ENCODE measurements at places on chromosomes 13 and 19.
A peak's percentile ranks its signal among the peaks of the same experiment; 100 is the strongest.

DNA sequence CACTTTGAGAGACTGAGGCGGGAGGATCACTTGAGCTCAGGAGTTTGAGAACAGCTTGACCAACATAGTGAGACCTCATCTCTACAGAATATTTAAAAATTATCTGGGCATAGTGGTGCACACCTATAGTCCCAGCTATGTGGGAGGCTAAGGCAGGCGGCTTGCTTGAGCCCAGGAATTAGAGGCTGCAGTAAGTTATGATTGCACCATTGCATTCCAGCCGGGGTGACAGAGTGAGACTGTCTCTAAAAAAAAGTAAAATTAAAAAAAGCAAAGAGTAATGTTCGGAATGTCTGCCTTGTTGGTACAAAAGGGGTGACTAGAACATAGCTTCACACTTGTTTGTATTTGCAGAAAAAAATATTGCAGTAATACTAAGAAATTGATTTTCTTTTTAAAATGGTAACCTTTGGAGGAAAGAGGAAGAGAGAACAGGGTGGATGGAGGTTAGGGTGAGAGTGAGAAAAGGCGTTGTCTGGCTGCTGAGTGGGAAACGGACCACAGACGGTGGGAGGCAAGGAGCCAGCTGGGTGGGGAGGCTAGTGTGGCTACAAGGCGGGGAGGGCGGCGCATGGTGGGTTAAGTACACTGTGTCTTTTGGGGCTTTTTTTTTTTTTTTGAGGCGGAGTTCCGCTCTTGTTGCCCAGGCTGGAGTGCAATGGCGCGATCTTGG is 10.2 kb downstream of the PPP1R14A start:
- DNase-seq = no peak
- H3K4me3 ChIP-seq = no peak overlapping the region

- no peak within 1 kb of the TSS for H3K4me3 ChIP-seq
- peaks cover 14% of the 10 kb centered on the region for H3K27me3 ChIP-seq
- H3K4me1 ChIP-seq = peaks cover 4% of the 10 kb centered on the region
- H3K36me3 ChIP-seq = no peaks in the 10 kb centered on the region
- no peak for DNase-seq
Observed at GRCh38 chr19:17794731-17795494, at the start of gene B3GNT3. TSS of gene B3GNT3 (plus strand) at chr19:17795138. CDS start at chr19:17807808, 12,670 bp downstream.

GRCh38 chr19:55158848-55159749 is 1.6 kb upstream of the TNNI3 start:
- no peak overlapping the region for H3K4me3 ChIP-seq
- peaks cover 2% of the 10 kb centered on the region for H3K27me3 ChIP-seq
- H3K4me1 ChIP-seq = peaks cover 12% of the 10 kb centered on the region
- no peak overlapping the region for H3K27ac ChIP-seq

GRCh38 chr13:90585392-90585791 is 762.1 kb upstream of the MIR17HG start:
- H3K27me3 ChIP-seq = no peaks in the 10 kb centered on the region
- no peaks in the 10 kb centered on the region for H3K4me1 ChIP-seq
- H3K27ac ChIP-seq = no peak overlapping the region

DNA sequence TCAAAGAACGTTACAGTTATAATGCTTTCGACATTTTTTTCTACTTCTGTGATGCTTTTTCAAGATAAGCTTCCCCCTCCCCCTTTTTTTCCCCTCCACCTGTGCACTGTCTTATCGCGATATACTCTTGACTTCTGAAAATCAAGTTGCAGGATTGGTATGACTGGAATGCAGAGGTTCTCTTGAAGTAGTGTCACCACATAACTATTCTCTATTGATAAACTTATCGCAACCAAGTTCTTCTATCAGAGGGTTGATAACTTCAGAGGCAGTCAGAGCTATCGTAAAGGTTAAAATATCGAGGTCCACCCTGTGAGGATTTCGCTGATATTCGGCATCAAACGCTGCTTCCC is 820 bp downstream of the EID2 start:
- no peaks in the 10 kb centered on the region for H3K36me3 ChIP-seq
- peak overlapping the region; percentile 87 for H3K4me3 ChIP-seq
- peak overlapping the region; percentile 80 for H3K27ac ChIP-seq
- peaks cover 44% of the 10 kb centered on the region for H3K4me1 ChIP-seq
- DNase-seq = no peak
- H3K27me3 ChIP-seq = peaks cover 9% of the 10 kb centered on the region

DNA sequence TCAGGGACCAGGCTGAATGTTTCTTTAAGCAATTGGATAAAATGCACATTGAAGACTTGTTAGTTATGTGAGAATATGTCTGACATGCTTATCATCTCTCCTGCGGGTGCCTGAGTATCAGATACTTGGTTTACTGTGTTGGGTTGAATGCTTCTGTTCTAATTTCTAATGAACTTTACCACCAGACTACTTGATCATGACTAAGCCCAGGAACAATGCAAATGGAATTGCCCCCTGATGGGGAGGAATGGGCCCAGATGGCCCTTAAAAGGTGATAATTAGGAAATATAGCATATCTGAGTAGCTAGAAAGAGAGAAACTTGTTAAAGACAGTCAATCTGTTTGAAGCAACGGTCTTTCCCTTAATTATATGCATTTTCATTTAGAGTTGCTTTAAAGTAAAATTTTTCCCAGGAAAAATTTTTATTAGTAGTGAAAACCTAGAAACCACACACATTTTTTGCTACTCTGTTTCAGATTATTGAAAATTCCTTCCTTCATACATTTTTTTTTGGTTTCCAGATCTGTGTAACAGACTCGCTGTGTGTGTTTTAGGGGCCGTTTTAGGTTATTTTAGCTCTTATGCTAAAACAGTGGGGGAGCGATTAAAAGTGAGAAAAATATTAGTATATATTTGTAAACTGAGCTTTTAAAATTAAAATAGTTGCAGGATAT is 186.6 kb downstream of the TM9SF2 start:
- no peak overlapping the region for H3K27ac ChIP-seq
- no peaks in the 10 kb centered on the region for H3K4me1 ChIP-seq
- H3K36me3 ChIP-seq = no peaks in the 10 kb centered on the region
- no peak for DNase-seq
- no peak overlapping the region for H3K4me3 ChIP-seq

GRCh38 chr13:21537105-21537504 is 66.9 kb downstream of the MICU2 start:
- no peaks in the 10 kb centered on the region for H3K36me3 ChIP-seq
- peaks cover 18% of the 10 kb centered on the region for H3K4me1 ChIP-seq
- no peaks in the 10 kb centered on the region for H3K27me3 ChIP-seq
- H3K4me3 ChIP-seq = no peak overlapping the region
- no peak for DNase-seq

GRCh38 chr13:40803316-40803715 is 13.9 kb downstream of the SLC25A15 start:
- H3K27ac ChIP-seq = no peak overlapping the region
- H3K36me3 ChIP-seq = peaks cover 19% of the 10 kb centered on the region
- H3K4me3 ChIP-seq = no peak overlapping the region
- H3K27me3 ChIP-seq = no peaks in the 10 kb centered on the region
- H3K4me1 ChIP-seq = peaks cover 10% of the 10 kb centered on the region

- H3K27me3 ChIP-seq = peaks cover 2% of the 10 kb centered on the region
- H3K36me3 ChIP-seq = peaks cover 4% of the 10 kb centered on the region
- DNase-seq = no peak
- peaks cover 11% of the 10 kb centered on the region for H3K4me1 ChIP-seq
- no peak overlapping the region for H3K27ac ChIP-seq
- H3K4me3 ChIP-seq = no peak overlapping the region
Observed at GRCh38 chr19:18856385-18857126, 24.8 kb downstream of the UPF1 start.

- no peak overlapping the region for H3K27ac ChIP-seq
- H3K4me1 ChIP-seq = no peaks in the 10 kb centered on the region
- no peaks in the 10 kb centered on the region for H3K36me3 ChIP-seq
Observed at GRCh38 chr13:54945973-54946372, 1917.4 kb downstream of the OLFM4 start.

GRCh38 chr19:4988770-4989251 is 19.9 kb downstream of the KDM4B start:
- H3K27me3 ChIP-seq = peaks cover 1% of the 10 kb centered on the region
- DNase-seq = no peak
- H3K4me1 ChIP-seq = peaks cover 75% of the 10 kb centered on the region
- H3K36me3 ChIP-seq = peaks cover 13% of the 10 kb centered on the region

DNA sequence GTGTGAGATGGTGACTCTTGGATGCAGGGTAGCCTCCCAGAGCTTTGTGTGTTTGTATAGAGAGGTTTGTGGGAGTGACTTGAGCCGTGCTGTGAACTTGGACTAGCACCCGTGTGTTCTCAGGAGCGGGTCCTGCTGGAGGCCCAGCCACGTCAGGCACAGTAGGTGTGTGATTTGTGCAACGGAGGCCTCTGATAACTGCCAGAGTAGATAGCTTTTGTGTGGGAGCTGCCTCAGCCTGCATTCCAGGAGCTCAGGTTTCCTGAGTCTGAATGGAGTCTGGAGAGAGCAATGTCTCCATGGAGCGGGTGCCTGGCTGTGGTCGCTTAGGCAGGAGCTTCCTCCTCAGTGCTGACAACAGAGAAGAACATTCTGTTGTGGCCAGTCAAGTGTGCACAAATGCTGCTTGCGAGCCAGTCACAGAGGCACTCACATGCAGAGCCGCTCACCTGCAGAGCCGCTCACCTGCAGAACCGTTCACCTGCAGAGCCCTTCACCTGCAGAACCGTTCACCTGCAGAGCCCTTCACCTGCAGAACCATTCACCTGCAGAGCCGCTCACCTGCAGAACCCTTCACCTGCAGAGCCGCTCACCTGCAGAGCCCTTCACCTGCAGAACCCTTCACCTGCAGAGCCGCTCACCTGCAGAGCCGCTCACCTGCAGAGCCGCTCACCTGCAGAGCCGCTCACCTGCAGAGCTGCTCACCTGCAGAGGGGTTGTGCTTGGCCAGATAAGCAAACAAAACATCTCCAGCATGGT is 32.6 kb downstream of the TFDP1 start:
- H3K27ac ChIP-seq = no peak overlapping the region
- peaks cover 2% of the 10 kb centered on the region for H3K4me1 ChIP-seq
- no peaks in the 10 kb centered on the region for H3K27me3 ChIP-seq
- no peaks in the 10 kb centered on the region for H3K36me3 ChIP-seq
- H3K4me3 ChIP-seq = no peak overlapping the region

GRCh38 chr13:97261254-97262005 is 39.3 kb downstream of the MBNL2 start:
- peaks cover 67% of the 10 kb centered on the region for H3K4me1 ChIP-seq
- H3K36me3 ChIP-seq = no peaks in the 10 kb centered on the region
- peak overlapping the region; percentile 78 for H3K27ac ChIP-seq
